Osteoblast (primary cell): ENCODE measurements at places on chromosomes 4 and X. TPM values are rescaled to one million over a fixed set of nuclear protein-coding genes. Genes with fewer than 3 reads are reported as not detected.

DNA sequence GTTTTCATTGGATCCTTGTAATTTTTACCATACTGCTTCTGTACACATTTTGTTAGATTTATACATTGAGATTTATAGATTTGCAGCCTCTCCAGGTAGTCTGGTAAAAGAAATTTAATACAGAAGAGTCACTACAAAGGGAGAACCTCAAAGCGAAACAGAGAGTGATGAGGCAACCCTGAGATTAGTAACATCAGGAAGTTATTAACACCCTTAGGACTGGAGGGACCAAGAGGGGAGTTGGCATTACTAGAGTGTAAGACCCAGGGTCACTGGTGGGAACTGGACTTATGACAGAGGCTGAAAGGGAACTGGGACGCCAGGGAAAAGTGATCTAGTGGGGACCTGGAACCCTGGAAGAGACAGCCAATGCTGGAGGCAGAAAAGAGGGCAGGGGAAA is 20.6 kb upstream of the MAML3 start:
- DNase-seq: no peak

GRCh38 chr4:5422195-5422594 is 286.2 kb downstream of the EVC2 start:
- no peak for DNase-seq

- DNase-seq: peak; percentile 89
Measured at GRCh38 chrX:53281321-53281822, at the start of gene IQSEC2. Gene IQSEC2, minus strand, starts transcription at chrX:53281584.

DNA sequence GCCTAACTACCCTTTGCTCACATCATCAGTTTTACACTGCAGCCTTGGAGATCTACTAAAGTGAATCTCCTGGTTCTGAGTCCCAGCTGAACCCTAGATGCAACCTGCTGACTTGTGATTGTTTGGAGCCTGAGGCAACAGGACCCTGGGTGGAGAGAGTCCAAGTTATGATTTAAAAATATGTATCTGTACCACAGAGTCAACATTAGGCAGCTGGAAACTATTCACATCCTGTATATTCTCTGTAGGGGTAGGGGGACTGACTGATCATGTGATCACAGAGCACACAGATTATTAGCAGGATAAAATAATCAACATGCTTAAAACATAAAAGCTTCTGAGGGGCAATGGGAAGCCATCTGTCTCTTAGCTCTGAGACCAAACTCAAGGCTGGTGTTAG is 52.1 kb downstream of the CT47B1 start:
- DNase-seq: no peak

GRCh38 chr4:55143858-55144257 is 18.5 kb upstream of the KDR start:
- DNase-seq: no peak

S100P gene
- total RNA-seq: 0.29 and 0.36 TPM in 2 replicates

MOSPD2 gene
- total RNA-seq: 23.3 and 29.0 TPM in 2 replicates

HELT gene
- total RNA-seq: not detected in 2 replicates

ZFP92 gene
- under 0.01 TPM in 1 of 2 replicates, not detected in the other for total RNA-seq

PRPS1 gene
- 30.4 and 31.5 TPM in 2 replicates for total RNA-seq

SLC10A7 gene
- total RNA-seq: 9.0 and 12.4 TPM in 2 replicates

COX7B2 gene
- not detected in 2 replicates for total RNA-seq

TXK gene
- total RNA-seq: 0.59 and 0.72 TPM in 2 replicates

TMPRSS11F gene
- total RNA-seq: not detected in 2 replicates

MRFAP1L1 gene
- 38.0 and 39.2 TPM in 2 replicates for total RNA-seq

IL2 gene
- not detected in 2 replicates for total RNA-seq
